ENCODE measurements at places on chromosomes 7 and 10. TPM values are rescaled to one million over a fixed set of nuclear protein-coding genes. Genes with fewer than 3 reads are reported as not detected.

Gene NUTM2B
- total RNA-seq = 0.15 TPM

Gene CCDC136
- total RNA-seq = 1.6 TPM

Gene ANKRD22
- total RNA-seq = not detected

Gene PNLIPRP1
- not detected for total RNA-seq

Gene PRR15
- 0.15 TPM for total RNA-seq

Gene VWC2
- not detected for total RNA-seq

Gene MUC12
- total RNA-seq = not detected

Gene ELN
- 0.30 TPM for total RNA-seq

Gene JCAD
- 37.4 TPM for total RNA-seq

Gene TRPV6
- not detected for total RNA-seq

Gene CTBP2
- total RNA-seq = 62.7 TPM

Gene IFIT1
- total RNA-seq = 164 TPM

Gene SSBP1
- total RNA-seq = 289 TPM

Gene WDFY4
- total RNA-seq = 3.2 TPM

Gene GRID2IP
- total RNA-seq = not detected

Gene MMRN2
- total RNA-seq = 377 TPM

Gene GPRIN2
- total RNA-seq = not detected

Gene OR2A42
- total RNA-seq = not detected

Gene KIAA1549
- total RNA-seq = 1.9 TPM

Gene NXPH1
- total RNA-seq = not detected

Gene CYP2E1
- not detected for total RNA-seq

Gene PPP1R9A
- total RNA-seq = 4.0 TPM

Gene MEST
- 59.8 TPM for total RNA-seq

Gene TRUB1
- 26.6 TPM for total RNA-seq

Gene MACC1
- total RNA-seq = not detected

Gene C10orf67
- under 0.01 TPM for total RNA-seq

Gene NFE2L3
- 82.5 TPM for total RNA-seq
